ENCODE measurements at places on chromosomes 11 and 22.

GRCh38 chr11:96306600-96306932 is 36.4 kb downstream of the MAML2 start:
- DNase-seq, result no peak

GRCh38 chr22:46797355-46797754 is 34.9 kb downstream of the TBC1D22A start:
- DNase-seq, result no peak

- DNase-seq, result no peak
These were observed 12.9 kb downstream of the RANGAP1 start for GRCh38 chr22:41273128-41273527.

DNA sequence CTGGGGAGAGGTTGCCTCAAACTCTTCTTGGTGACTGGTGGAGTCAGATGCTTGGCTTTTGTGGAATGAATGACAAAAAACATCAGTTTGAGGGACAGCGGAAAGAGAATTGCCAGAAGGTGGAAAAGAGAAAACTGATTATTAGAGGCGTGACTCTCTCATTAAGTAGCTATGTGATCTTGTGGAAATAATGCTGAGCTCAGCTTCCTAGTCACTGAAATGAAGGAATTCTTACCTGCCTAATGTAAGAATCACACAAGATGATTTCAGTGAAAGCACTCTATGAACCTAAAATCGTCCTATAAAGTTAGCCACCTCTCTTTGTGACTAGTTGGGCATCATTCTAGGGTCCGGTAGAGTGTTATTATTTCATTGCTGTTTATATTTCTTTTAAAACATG is 498.8 kb downstream of the TMEM135 start:
- DNase-seq, result no peak

DNA sequence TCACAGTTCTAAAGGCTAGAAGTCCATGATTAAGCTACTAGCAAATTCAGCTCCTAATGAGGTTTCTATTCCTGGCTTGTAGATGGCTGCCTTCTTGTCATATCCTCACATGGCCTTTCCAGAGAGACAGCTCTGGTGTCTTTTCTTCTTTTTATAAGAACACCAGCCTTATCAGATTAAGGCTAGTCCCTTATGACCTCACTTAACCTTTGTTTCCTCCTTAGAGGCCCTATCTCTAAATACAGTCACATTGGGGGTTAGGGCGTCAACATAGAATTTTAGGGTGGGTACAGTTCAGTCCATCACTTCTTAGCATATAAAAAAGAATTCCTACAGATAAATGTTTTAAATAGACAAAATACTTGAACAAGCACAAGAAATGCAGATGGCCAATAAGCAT is 18.2 kb upstream of the CLPB start:
- DNase-seq, result no peak

DNA sequence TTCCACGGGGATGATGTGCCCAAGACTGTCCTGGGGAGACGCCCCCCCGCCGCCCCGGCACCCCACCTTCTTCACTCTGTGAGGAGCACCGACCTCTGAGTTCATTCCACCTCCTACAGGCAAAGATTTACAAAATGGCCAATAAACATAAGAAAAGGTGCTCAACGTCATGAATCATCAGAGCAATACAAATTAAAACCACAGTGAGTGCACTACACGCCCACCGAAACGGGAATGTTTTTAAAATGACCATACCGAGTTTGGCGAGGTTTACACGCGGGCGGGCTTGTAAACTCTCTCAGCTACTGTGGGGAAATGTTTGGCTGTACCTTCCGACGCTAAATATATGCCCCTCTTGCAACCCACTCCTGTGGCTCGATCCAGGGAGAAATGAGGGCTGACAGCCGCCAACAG is 7.9 kb downstream of the NPTXR start:
- DNase-seq, result no peak

GRCh38 chr22:41833369-41834004 is 582 bp downstream of the SREBF2 start:
- DNase-seq, result no peak

- DNase-seq, result no peak
These were observed 19.0 kb downstream of the MCAM start for GRCh38 chr11:119297938-119298337.

DNA sequence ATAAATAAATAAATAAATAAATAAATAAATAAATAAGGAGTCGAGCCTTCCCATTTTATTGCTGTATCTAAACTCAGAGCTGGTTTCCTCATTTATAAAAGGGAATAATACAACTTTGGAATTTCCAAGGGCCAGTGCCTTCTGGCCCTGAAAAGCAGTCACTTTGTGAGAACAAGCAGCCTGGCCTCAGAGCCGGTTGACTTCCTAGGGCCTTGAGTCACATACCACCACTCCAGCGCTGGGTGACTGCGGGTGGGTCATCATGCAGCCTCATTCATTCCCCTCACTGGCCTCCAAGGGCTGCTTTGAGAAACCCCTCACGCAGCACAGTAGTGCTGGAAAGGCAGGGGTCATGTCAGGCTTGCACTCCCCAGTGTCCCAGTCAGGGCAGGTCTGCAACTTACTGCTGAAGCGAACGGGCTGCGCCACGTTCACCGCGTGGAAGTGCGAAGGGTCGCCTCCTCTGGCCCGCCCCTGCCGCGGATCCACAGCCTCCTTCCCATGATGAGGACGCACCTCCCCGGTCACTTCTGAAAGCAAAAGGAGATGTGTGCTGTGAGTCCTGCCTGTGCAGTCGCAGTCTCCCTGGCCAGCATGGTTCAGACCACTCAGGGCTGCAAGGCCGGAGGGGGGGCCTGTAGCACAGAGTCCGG is 54.4 kb downstream of the DGCR2 start:
- DNase-seq, result no peak

- DNase-seq, result no peak
These were observed 2.2 kb upstream of the PLAAT5 start for GRCh38 chr11:63493127-63493526.

- DNase-seq, result no peak
These were observed 169.1 kb downstream of the RRAS2 start for GRCh38 chr11:14189874-14190273.

Measured in retinal pigment epithelial cell (primary cell).